ENCODE measurements at places on chromosomes 7 and 10.

DNA sequence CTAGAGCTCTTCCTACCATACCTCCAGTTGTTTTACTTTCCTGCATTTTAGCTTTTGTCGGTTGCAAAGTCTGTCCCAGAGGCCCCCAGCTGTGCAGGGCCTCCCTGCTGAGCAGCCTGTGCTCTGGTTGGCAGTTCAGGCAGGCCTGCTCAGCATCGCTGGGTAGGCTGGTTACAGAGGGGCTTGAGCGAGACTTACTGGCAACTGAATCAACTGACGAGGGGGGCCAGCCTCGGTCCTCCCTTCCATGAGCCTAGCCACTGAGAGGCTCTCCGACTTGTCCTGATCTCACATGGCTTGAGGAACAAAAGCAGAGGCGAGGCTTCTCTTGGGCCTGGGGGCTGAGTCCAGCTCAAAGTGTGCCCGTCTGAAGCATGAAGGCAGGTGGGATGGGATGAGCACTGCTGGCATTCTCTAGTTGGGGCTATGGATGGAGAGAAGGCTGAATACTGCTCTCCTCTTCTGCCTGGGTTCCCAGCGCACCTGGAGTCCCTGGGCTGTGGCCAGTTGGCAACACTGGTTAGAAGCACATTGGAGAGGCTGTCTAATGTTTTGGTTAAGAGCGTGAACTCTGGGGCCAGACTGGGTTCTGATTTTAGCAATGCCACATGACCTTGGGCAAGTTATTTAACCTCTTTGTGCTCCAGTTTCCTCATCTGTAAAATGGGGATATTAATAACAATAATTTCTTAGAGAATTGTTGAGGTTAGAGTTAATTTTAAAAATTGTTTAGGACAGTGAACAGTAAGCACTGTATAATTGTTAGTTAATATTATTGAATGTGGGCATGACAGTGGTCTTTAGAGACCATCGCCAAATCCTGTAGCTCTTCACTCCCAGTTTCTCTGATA lies 6.9 kb upstream of the SFRP5 start:
- no peak for DNase-seq

GRCh38 chr7:7795630-7796121 lies 77.3 kb upstream of the RPA3 start:
- no peak for DNase-seq

DNA sequence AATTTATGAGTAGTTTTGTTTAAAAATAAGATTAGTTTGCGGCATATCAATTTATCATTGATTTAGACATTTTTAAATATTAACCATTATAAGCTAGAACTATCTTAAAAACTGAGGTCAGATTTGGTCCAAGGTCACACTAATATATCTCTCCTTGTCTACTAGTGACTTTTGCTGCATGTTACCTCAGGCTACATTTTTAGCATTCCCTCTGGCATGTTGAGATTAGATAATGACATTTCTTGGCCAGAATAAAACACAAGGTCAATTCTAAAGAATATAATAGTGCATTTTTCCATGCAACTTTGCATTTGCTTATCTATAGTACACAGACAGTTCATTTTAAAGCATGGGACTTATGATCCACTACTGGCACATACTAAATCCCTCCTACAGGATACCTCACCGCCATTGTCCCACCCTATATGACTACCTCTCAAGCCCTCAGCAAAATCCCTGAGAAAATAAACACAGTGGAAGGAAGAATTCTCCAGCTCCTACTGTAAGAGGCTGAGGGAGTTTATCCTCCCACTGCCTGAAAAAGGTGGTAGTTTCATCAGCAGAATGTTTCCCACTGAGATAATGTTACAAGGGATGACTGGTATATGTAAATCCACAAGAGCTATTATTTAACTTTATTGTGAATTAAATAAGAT lies 816.4 kb downstream of the GRM8 start:
- no peak for DNase-seq

DNA sequence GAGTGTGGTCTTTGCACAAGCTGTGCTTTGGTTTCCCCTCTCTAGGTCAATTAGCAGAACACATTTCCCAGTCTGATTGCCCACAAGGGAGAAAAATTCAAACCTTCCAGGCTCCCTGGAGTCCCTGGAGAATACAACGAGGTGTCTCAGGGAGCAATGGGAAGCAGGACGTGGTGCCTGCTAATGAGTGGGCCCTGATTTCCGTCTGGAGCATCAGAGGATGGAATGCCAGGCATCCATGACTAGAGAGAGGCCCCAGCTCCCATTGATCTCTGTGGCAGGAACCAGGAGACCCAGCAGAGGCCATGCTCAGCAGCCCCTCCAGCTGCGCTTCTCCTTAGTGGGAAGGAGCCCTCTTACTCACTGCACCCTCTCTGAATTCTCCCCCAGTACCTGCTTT lies 33.2 kb upstream of the TLX1 start:
- DNase-seq, result no peak

GRCh38 chr7:390761-391410 lies 100.9 kb downstream of the FOXL3 start:
- no peak for DNase-seq

DNA sequence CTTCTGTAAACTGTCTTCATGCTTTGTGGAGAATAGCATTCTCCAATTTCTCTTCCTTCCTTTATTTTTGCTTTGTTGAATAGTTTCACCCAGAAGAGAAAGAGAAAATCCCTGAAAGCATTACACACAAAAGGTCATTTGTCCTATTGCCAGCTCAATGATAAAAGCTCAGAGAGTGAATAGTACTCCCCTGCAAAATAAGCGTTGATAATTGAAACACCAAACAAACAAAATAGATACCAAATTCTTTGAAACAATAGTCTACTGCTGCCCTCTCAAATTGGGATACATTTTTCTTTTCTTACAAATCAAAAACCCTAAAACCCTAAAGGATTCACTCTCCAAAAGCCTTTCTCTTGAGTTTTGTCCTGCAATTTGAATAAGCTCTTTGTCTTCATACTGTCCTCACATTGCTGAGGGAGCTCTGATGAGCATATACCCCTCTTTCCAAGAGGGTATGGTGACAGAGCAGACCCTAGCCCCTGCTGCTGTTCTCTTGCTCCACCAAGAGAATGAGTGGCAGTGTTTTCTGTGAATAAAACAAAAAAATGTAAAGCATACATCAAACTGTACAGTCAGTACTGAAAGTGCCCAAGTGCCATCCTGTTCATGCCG lies 134.4 kb downstream of the CSTF2T start:
- no peak for DNase-seq

- no peak for DNase-seq
These were observed 48.3 kb downstream of the ZNF783 start for GRCh38 chr7:149310113-149310836.

GRCh38 chr7:131365838-131366237 lies 38.2 kb downstream of the MKLN1 start:
- DNase-seq, result no peak

GRCh38 chr10:102710609-102711008 lies 3.6 kb downstream of the ARL3 start:
- no peak for DNase-seq

GRCh38 chr10:3496138-3496537 lies 288.9 kb downstream of the KLF6 start:
- no peak for DNase-seq

DNA sequence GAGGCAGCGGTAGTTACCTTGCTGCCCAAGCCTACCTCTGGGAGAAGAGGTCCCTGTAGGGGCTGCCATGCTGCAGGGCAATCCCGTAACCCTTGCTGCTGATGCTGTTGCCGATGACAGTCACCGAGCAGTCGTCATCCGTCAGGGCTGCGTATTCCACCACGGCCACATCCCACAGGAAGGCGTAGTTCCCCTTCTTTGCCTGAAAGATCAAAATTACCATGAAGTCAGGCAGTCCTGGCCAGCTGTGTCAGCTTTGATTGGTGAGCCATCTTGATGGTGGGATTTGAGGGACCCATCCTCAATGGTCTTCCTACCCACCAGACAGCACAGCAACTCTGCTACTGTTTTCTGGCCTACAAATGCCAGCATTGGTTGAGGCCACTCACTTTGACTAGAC lies 746.8 kb downstream of the GRID1 start:
- DNase-seq, result no peak

DNA sequence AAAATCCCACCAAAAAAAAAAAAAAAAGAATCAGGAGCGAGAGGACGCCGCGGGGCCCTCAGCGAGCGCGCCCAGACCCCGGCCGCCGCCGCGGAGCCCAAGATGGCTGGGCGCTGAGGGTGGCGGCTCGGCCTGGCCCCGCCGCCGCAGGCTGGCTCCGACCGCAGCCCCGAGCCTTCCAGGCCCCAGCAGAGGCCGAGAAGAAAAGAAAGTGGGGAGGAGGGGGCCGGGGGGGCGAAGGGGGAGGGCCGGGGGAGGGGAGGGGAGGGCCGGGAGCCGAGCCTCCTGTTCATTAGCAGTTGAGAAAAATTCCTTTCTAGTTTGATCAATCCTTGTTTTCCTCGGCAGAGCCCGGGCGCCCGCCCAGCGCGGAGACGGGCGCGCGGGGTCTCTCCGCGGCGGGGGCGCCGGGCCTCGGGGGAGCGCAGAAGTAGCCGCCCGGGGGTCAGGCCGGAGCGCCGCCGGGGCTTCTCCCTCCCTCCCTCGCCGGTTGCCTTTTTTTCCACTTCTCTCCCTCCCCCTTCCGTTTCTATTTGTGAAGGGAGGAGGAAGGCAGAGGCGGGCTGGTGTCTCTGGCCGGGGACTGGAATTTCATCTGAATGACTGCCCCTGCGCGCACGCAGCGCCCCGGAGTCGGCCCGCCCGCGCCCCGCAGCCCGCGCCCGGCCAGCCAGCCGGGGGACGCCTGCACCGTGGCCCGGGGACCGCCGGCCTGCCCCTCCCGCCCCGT lies 778 bp upstream of the TRIM8 start:
- no peak for DNase-seq

DNA sequence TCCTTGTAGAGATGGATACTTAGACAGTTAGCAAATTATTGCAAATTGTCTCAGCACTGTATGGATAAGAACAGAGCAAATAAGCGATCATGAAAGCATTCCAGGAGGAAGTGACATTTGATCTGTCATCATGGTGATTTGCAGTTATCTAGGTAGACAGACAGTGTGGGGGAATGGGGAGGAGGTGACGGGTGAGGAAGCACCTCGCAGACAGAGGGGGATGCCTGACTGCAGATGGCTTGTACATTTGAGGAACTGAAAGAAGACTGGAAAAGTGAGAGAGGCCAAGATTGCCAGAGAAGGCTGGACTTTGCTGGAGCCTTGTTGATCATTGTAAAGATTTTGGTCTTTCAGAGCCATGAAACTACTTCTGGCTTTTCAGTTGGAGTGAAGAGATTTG lies 318.2 kb upstream of the CELF2 start:
- DNase-seq, result no peak

DNA sequence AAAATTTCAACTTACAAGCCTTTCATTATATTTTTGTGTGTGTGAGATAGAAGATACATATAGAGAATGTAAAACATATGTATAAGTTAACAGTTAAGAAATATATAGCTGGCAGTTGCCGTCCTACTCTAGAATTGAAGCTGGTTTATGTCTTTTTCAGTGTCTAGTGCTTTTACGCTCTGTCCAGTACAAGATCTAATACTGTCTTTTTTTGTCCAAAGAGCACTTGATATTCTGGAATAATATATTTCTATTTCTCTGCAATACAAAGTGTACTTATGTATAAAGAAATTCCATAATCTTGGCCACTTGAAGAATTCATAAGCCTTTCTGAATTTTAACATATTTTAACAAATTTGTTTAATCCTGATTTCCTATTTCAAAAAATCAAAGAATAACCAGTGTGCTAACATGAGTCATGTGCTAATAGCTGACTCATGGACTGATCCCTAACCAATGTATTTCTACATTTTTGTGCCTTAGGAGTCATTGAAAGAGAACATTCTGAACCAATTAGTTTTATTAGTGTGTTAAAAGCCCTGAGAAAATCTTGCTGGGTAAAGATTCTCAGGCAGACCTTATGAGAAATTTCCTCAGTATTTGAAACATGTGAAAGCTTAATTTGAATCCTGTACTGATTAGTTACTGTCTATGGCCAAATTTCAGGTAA lies 73.2 kb upstream of the CCAR1 start:
- no peak for DNase-seq

GRCh38 chr10:93873420-93874115 lies 20.2 kb upstream of the SLC35G1 start:
- DNase-seq, result no peak

DNA sequence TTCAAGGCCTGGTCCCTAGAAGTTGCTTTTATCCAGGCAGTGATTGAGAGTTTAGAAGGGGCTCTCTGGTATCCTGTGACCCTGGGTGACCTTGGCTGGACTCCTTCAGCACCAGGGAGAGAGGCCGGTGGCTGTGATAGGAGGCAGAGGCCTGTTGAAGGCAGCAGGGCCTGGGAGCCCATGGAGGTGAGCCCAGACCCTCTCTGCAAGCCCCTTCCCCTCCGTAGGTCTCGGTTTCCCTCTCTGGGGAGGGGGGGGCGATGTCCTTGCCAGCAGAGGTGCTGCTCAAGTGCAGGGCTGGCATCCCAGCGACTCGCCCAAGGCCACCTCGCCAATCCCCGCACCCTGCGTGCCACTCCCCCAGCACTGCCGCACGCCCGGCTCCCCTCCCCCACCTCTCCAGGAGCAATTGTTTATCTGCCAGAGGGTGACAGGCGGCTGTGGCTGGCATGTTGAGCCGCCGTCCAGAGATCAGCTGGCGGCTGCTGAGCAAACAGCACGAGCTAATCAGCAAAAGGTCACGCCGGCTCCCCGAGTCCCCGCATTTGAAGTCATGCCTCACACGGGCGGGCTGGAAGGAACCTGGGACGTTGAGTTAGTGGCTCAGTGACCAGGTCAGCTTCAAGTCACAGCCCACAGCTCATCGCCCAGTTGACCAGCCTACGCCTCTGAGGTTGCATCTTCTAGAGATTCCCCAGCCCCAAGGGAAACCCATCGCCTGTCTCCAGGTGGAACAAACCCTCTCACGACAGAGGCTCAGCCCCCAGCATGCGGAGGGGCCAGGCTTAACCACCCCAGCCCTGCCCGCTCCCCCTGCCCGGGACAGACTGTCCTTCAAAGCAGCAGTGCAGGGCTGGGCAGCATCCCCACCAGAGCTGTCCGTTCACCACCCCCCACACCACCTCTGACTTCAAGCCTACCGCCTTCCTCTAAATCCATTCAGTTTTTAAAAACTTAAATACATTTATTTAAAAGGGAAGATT lies 43.7 kb downstream of the ELFN1 start:
- no peak for DNase-seq

DNA sequence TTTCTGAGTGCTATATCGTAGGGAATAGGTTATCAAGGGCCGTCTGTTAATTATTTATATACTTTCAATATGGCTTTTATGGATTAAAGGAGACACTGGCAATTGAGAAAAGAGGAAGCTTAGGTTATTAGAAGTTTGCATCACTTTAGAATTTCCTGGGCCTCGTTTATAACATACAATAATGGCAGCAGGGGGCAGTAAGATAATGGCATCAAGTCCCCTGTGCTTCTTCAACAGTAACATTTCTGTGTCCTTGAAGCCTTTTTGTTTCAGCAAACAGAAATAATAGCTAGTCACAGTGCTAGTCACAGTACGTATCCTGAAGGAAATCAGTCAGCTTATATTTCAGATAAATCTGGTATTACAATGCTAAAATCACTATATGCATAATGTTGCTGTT lies 41.9 kb downstream of the SPAM1 start:
- DNase-seq, result no peak

GRCh38 chr10:46325021-46325420 lies 38.2 kb downstream of the ANTXRL start:
- no peak for DNase-seq

GRCh38 chr10:77201135-77202106 lies 436.2 kb downstream of the KCNMA1 start:
- no peak for DNase-seq

GRCh38 chr10:123134915-123135414 lies 805 bp upstream of the HMX3 start:
- no peak for DNase-seq

GRCh38 chr10:103620352-103620740 lies 126.8 kb downstream of the NEURL1 start:
- no peak for DNase-seq

- DNase-seq, result no peak
These were observed 111.1 kb upstream of the FAM171A1 start for GRCh38 chr10:15482156-15482555.
